Thoracic aorta (tissue), 2 donors: ENCODE measurements at places on chromosomes 5 and 9.

- DNase-seq: no peak
Observed at GRCh38 chr5:122316656-122317055, 4.6 kb downstream of the SNCAIP start.

DNA sequence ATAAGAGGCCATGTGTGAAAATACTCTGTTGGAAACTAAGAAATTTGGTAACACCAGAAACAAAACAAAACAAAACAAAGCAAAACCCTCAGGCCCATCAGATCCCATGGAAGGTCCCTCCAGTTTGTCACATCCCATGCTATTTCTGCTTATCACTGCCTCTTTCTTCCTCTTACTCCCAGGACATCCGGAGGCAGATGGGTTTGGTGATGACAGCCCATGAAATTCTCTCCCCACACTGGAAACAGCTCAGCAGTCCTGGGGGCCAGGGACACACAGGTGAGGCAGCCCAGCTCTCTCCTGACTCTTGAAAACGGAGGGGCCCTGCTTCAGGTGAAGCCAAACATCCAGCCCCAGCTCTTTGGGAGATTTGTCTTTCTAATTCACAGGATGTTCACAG is 63.2 kb downstream of the NRG2 start:
- no peak for DNase-seq

- DNase-seq: no peak
Observed at GRCh38 chr9:37324261-37324683, 98.2 kb upstream of the GRHPR start.

DNA sequence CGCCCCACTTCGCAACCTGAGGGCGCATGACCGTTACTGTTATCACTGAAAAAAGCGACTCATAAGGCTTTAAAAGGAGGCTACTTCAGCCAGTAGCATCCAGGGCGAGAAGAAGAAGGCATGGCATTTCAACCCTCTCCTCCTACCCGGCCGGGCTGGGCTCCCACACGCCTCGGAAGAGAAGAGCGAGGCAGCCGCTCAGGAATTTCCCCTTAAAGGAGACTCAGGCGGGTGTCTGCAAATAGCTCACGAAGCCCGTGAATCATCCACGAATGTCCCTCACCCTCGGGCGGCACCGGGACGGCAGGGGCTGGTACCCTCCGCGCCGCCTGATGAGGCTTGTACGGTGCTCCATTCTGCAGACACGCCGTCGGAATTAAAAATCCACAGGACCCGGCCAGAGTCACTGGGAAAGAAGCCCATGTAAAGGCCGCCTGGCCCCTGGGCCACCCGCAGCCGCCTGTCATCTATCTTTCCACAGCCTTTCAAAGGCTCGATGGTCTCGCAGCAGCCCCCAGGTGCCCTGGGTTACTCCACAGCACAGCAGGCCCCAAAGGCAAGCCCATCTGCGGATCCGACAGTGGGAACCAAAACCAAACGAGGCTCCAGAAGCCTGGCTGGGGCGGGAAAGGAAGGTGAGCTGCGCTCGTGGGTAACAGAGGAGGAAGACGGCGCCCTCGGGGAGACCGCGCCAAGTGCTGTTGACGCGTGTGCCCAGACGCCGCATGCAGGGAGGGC is 11.8 kb downstream of the SLC12A7 start:
- no peak for DNase-seq

DNA sequence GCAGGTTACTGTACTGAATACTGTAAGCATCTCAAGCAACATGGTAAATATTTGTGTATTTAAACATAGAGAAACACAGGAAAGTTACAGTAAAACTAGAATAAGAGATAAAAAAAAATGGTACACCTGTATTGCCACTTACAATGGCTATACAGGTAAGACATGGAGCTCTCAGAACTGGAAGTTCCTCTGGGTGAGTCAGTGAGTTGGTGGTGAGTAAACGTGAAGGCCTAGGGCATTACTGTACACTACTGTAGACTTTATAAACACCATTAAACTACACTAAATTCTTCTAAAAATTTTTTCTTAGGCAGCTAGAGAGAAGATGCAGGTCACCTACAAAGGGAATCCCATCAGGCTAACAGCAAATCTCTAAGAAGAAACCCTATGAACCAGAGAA is 872.9 kb downstream of the TAF11L14 start:
- DNase-seq: no peak

DNA sequence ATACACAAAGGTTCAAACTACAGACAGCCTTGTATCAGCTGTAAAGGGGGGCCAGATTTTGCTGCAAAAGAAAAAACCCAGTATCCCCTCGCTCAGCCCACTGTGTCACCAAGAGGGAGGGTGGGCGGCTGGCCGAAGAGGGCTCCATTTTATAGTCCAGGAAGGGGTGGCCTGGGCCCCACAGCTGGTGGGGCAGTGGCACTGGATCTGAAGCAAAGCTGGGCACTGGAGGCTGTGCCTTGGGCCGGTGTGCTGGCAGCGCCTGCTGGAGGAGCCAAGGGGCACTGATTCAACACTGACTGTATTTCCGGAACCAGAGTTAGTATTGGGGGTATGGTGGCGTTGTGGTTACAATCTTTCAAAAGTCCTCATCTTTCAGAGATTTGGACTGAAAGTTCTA is 9.1 kb downstream of the BRD3 start:
- DNase-seq: no peak

DNA sequence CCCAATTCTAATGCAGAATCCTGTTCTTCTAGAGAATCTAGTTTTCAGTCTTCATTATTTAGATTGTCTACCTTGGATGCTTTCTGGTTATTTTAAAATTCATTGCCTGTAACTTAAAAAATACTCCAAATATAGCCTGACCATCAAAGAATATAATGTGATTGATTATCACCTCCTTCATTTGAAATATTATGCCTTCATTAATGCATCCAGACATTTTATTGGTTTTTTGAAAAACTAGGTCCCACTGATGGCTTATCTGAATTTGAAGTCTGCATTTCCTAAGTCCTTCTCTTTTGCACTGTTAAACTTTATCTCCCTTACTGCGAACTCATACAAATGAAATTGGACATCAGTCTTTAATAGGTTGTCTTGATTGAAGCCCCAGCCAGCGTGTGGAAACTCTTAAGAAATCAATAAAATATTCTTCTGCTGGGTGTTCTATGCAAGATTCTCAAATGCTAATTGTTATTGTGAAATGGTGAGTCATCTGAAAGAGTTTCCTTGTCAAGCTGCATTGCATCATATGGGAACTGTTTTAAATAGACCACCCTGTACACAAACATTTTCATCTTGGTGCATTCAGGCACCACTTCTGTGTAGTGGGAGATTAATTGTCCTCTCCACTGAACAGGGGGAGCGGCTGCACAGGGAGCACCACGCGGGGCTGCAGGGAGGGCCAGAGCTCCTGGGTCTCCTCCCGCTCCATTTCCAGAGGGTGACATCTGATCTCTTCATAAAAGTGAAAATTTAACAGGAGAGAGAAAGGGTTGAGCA is 92.3 kb upstream of the FANCC start:
- DNase-seq: no peak

GRCh38 chr9:93826905-93827544 is 128.1 kb downstream of the BARX1 start:
- DNase-seq: no peak

DNA sequence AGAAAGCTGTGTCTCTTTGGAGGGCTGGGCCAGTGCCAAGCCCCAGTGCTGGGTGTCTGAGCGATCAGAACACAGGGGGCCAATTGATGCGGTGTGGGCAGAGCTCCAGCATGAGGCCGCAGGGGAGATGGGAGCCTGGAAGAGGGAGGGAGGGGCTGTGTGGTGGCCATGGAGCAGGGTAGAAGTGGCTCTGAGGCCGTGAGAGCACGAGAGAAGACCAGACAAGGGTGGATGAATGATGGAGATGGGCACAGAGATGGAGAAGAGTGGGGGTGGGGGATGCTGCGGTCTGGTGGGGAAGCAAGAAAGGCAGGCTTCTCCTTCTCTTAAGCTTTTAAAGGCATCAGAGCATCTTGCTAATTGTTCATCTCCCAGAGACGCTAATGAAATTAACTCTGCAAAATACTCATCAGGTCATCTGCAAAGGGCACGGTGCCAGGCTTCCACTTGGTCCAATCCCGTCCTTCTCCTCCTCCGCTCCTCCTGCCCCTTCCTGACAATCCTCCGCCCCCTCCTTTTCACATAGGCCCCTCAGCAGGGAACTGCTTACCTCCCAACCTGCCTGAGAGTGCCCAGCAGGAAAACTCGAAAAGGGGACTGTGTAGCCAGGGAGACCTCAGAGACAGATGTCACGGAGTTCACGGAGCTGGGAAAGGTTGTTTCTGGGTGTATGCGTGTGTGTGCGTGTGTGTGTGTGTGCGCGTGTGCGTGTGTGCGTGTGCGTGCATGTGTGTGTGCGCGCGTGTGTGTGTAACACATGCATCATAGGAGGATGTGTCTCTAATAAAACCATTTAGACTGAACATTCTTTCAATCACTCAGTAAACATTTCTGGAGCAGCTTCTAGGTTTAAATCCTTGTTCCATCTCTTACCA is 7.1 kb upstream of the UNC5A start:
- DNase-seq: no peak
